ENCODE measurements at places on chromosomes 4 and X.

DNA sequence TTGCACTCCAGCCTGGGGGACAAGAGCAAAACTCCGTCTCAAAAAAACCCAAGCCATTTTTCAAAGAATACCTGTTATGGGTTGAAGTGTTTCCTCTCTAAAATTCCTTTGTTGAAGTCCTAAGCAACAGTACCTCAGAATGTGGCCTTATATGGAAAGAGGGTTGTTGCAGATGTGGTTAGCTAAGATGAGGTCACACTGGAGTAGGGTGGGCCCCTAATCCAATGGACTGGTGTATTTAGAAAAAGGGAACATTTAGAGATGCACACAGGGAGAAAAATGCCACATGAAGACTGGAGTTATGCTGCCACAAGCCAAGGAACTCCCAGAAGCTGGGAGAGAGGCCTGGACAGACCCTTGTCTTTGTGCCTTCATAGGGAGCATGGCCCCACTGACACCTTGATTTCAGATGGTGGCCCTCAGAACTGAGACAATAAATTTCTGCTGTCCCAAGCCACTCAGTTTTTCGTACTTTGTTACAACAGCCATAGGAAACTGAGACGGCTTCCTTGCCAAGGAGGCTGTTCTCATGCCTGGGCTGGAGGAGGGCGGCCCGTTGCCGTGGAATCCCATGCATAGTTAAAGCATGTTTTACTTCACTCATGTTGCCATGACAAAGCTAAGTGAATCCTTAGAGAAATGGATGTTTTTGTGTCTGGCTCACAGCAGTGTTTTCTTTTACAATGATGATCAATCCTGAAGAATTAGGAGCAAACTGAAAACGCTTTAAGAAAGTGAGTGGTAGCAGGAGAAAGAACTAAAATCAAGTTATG lies 16.5 kb downstream of the TRAPPC2 start:
- DNase-seq = no peak

DNA sequence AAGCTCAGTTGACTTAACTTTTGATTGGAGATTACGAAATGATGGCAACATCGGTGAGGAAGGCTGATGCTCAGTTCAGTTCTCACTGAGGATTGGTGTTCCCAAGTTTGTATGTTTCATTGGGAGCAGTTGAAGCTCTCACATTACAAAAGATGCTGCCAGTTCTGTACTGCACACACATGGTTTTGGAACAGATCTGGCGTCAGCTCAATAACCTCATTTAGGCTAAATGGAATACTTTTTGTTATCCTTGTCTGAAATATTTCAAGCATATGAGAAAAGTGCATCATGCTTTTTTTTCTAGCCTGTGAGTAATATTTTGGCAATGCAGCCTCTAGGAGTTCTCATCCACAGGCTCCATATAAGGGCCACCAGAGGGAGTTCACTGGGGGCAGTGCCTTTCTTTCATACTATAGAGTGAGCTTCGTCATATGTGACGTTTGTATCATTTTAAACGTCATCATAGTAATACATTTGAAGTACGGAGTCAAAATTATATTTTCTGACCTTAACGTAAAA lies 4.1 kb downstream of the ENPEP start:
- no peak for DNase-seq

GRCh38 chr4:138953961-138954371 lies 61.6 kb upstream of the NOCT start:
- DNase-seq = no peak

DNA sequence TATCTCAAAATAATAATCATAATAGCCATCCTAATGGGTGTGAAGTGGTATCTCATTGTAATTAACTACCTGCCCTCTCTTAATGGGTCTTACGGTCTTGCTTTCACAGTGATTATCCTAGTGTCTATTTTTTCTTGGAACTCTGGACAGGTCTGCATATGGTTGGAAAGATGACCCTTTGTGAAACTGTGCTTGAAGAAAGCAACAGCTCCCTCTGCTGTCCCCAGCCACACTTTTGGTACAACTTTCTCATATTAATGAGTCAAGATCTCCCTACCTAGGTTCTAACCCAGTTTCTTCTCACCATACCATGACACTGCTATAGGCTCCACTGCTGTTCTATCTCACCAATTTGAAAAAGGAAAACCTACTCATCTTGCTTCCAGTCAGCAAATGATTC lies 2.4 kb downstream of the TFDP3 start:
- DNase-seq = no peak

- DNase-seq = no peak
Observed at GRCh38 chr4:59770601-59771264, 1429.4 kb upstream of the ADGRL3 start.

DNA sequence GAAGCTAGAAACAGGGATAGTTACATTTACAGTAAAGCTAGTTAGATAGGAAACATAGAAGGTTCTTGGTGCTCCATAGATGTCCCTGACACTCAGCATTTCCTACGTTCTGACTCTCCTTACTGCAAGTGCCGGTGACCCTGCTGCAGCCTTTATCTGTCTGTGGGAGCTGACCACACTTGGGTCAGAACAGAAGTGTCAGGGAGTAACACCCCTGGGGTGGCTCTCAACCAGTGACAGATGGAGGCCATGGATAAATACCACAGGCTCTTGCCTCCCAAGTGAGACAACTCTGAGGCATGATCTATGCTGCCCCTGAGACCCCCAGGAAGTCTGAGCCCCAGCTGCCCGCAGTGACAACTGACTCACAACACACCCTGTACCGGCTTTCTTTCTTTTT lies 69.8 kb downstream of the ANXA3 start:
- no peak for DNase-seq

DNA sequence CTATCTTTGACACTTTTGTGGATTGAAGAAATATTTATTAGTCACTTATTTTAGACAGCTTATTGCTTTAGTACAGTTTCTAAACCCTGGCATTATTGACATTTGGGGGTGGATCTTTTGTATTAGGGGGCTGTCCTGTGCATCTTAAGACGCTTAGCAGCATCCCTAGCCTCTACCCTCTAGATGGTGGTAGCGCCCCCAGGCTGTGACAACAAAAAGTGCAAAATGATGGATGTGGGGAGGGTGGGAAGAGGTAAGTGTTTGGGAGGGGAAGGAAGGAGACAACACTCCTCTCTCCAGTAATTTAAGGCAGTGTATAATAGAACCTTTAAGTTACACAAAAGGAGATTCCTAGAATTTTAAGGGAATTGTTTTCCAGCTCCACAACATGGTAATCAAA lies 1210.6 kb downstream of the C4orf33 start:
- DNase-seq = no peak

DNA sequence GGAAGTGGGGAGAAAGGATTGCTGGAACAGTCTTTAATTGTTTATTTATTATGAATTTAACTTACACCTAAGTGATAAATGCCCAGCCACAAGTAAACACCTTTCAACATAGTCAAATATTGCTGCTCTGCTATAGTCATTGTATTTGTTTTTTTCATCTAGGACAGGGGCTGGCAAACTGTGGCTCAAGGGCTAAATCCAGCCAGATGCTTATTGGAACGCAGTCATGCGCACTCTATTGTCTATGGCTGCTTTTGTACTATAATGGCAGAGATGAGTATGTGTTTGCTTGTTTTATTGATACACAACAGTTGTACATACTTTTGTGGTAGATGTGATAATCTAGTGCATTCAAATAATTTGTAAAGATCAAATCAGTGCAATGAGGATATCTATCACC lies 95.3 kb downstream of the ZAR1 start:
- no peak for DNase-seq

- no peak for DNase-seq
Observed at GRCh38 chr4:17322514-17322913, 189.4 kb downstream of the QDPR start.

- no peak for DNase-seq
Observed at GRCh38 chr4:9812501-9813340, 31.3 kb downstream of the DRD5 start.

GRCh38 chr4:111871802-111872201 lies 273.5 kb upstream of the FAM241A start:
- DNase-seq = no peak

- no peak for DNase-seq
Observed at GRCh38 chr4:27084685-27085361, 224.2 kb downstream of the STIM2 start.

DNA sequence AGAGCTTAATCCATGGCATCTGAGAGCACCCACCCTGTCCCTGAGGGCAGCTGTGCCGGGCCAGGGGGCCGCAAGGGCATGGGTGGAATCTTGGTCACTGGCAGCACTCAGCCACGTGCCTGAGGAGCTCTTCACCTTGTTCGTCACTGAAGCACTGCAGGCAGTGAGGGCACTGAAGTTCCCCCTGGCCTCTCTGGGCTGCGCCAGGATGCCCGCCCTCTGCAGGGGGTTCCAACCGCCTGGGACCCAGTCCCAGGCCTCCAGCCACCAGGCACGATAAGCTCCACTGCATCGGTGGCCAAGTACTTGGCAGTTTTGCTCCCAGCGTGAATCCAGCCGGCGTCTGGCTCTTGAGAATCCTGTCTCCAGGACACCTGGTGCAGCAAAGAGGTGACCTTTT lies 96.4 kb upstream of the MED14 start:
- no peak for DNase-seq

DNA sequence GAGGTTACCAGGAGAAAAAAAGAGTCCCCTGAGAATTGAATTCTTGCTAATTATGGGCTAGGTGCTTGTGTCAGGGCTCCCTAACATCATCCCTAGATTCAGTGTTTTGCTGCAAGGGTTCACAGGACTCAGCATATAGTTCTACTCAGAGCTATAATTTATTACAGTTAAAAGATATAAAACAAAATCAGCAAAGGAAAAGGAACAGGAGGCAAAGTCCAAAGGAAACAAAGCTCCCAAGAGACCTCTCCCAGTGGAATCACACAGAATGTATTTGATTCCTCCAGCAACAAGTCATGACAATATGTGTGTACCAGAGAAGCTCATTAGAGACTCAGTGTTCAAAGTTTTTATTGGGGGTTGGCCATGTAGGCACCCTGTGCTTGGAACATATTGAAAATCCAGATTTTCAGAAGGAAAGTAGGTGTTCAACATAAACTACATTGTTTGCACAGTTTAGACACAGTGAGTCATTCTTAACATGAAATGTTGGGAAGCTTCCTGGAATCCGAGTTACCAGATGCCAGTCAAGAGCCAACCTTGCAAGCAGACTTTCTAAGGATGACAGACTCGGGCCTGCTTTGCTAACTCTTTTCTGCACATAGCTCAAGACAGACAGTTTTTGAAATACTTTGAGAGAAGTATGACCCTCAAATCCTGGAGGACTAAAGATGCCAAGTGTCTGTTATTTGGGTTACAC lies 311.3 kb upstream of the EMCN start:
- no peak for DNase-seq

DNA sequence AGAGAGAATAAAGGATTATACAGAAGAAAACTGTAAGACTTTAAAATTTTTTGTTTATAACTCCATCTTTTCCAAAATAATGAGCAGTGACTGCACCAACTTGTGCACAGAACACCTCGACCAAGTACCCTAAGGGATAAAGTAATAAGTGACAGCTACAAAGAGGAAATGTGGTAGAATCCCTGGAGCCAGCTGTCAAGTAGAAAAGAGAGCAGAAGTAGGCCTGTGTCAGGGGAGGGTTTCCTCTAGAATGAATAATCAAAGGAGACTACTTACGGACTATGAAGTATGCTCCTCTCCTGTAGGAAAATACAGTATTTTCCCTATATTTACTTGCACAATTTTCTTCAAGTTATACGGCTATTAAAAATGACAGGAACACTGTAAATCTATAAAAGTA lies 1.2 kb downstream of the EIF1AX start:
- no peak for DNase-seq

- DNase-seq = no peak
Observed at GRCh38 chrX:11188664-11189063, 77.5 kb downstream of the HCCS start.

DNA sequence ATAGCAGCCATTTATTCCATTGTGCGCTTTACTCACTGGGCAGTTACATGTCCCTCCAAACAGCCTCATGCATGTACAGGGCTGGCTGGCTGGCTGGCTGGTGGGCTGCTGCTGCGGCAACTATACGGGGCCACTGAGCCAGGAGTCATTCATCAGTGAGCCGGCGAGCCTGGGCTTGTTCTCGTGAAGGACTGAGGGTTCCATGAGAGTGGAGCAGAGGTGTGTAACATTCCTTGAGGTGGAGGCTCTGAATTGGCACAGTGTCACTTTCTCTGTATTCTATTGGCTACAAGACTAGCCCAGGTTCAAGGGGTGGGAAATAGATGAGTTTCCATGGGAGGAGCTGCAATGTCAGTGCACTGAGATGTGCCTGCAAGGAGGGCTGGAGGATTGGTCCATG lies 89.1 kb downstream of the ARHGAP10 start:
- no peak for DNase-seq

DNA sequence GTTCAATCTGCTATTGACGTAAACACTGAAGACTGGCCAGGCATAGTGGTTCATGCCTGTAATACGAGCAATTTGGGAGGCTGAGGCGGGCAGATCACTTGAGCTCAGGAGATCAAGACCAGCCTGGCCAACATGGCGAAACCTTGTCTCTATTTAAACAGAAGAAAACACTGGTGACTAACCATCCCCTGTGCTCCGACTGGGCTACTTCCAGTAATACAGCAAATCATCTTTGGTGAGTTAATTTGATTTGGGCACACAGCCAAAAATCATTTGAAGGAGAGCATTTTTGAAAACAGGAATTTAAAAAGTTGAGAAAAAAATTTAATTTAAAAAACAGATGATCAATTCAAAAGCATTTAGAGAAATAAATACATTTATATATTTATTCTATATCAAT lies 52.0 kb downstream of the SEC24D start:
- no peak for DNase-seq

DNA sequence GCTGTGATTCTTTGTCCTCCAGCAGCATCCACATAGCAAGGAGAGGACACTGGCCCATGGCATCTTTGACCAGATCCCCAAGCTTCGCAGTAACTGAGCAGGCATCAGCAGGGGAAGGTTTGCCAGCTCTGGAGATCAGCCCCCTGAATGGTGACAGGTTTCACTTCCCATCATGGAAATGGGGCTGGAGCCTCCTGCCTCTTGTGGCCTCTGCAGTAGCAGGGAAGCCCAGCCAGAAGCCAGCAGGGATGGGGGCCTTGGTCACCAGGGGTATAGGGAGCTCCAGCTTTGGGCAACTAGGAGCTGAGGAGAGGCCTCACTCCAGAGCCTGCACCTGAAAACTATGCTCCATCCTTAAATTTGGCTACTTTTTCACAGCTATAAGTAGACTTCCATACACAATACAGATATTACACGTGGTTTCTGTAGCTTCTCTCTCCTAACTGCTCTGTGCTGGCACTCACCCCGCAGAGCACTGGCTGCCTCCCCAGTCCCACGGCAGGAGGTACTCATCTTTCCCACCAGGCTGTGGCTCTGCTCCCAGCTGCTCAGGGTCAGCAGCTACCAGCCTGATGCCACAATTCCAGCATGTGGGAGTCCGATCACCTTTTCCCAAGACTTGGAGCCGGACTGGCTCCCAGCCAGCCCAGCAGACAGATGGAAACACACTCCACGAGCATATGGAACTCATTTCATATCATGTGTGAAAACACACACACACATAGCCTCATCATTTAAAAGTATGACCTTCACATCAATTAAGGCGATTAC lies 2.8 kb downstream of the TMEM271 start:
- no peak for DNase-seq

DNA sequence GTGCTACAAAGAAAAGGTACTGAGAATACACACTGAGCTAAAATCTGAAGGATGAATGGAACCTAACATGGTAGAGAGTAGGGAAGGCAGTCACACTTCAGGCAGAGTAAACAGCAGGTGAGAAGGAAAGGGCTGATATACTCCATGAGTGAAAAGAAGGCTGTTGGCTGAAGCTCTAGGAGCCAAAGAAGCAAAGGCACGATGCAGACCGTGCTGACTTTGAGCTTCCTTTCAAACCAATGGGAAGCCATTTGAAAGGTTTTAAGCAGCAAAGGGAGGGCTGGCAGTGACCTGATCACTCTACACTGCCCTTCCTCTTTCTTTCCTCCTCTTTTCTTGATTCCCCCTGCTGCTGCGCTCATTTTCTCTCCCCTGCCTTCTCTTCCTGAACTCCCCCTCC lies 66.4 kb downstream of the TMEM154 start:
- no peak for DNase-seq

Data from stimulated activated CD4-positive, alpha-beta T cell treated with anti-CD3 and anti-CD28 coated beads, TNF-alpha, amount 100 ng/mL, for 4 hours (primary cell).